ENCODE measurements at places on chromosomes 6 and 20.
A peak's percentile ranks its signal among the peaks of the same experiment; 100 is the strongest.

GRCh38 chr20:16434062-16434664 lies 139.1 kb downstream of the KIF16B start:
- DNase-seq, result peak; percentile 79

- DNase-seq, result no peak
These were observed 143.7 kb downstream of the DLL1 start for GRCh38 chr6:170147056-170147787.

GRCh38 chr6:14583826-14584225 lies 466.3 kb downstream of the CD83 start:
- no peak for DNase-seq

GRCh38 chr6:27214126-27214601 lies 33.3 kb upstream of the PRSS16 start:
- no peak for DNase-seq

DNA sequence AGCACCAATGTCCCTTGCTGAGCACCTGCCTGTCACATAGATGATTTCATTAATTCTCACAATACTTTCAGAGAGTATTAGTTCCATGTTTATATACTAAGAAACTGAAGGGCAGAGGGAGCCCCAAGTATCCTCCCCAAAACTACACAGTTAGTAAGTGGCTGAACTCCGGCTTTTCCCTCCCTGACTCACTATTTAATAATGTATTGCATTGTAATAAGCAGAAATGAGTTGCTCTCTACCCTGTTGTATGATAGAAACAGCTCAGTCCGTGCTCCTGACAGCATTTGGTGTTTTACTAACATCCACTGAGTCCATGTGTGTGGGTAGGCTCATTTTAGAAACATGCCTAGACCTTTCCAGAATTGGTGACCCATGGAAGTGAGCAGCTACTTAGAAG lies 76.8 kb downstream of the OLIG3 start:
- DNase-seq, result no peak

DNA sequence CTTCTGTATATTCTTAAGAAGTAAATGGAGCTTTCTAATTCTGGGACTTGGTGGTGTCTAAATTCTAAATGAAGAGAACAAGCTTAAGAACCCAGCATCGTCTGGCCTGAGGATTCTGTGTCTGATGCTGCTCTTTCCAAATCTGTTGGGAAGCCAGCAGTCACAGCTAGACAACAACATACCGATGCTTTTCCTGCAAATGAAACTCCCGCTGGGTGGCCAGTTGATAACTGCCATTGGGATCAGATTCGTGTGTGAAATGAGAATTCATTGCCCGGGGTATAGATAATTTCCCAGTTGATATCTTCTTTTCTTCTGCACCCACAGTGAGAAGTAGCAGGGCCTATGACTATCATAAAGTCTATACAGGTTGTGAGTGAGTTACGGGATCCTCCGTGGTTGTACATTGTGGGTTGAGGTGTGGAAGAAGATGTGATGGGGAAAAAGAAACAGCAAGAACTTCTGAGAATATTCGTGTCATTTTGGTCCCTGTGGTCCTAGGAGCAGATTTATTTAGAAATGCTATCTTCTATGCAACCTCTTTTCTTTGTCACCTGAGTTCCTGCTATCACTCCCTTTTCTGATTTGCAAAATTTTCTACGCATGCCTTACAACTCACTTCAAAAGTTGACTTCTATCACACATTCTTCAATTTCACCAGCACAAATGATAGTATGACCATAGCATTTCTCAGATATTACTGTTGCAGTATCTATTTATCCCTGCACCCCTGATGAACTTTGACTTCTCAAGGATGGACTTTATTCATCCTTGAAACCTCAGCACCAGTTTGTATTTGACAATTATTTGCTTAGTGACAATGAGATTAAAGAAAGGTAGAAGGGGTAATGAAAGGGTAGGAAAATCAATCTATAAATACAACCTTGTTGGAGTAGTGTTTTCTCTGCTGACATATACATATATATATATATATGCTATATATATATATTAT lies 10.4 kb downstream of the NOX3 start:
- DNase-seq, result no peak

GRCh38 chr6:44653091-44653490 lies 265.6 kb downstream of the CDC5L start:
- no peak for DNase-seq

DNA sequence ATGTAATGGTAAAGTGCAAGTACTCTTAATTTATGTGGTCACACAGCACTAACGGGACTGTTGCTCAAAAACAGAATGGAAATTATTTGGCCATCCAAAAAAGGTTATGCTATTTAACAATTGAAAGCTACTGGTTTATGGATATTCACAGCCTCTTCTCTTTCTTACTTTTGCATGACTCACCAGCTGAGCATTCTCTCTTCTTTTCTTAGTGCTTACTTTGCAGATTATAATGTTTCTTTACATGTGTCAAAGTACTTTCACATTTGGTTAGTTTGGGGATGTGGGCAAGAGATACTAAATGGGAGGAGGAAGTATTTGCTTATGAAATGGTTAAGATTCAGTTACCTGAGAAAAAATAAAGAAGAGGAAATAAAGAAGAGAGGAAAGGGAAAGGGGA lies 610.5 kb downstream of the HTR1B start:
- no peak for DNase-seq

- DNase-seq, result no peak
These were observed 3.7 kb upstream of the MAP3K5 start for GRCh38 chr6:136795996-136796395.

GRCh38 chr20:59322585-59323454 lies 22.4 kb downstream of the EDN3 start:
- DNase-seq, result no peak

DNA sequence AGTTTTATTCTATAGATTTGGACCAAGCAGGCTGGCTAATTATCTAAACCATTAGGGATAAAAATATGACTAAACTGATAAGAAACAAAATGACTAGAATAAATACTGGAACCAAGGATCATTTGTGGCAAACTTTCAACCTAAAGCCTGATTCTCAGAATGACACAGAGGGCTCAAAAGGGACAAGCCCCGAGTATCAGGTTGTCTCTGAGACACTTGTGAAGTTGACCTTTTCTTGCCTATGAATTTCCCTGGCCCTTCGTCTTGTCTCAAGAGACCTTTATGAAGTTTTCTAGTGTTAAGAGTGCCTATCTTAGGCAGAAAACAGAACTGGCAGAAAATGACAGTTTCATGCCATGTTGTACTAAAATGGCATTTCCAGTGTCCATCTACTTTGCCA lies 68.3 kb downstream of the IMPG1 start:
- no peak for DNase-seq

- no peak for DNase-seq
These were observed 11.6 kb upstream of the STX16 start for GRCh38 chr20:58639182-58640146.

DNA sequence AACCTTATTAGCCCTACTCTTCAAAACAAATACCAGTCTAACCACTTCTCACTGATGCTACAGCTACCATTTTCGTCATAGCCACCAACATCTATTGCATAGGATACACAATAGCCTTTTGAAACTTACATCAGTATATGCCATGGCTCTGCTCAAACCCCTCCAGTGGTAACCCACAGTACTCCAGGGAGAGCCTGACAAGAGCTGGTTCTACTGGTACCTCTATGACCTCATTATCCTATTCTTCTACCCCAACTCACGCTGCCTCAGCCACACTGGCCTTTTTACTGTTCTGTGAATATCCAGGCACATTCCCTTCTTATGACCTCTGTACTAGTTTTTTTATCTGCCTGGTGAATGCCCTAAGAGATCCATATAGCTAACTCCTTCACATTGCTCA lies 157.6 kb downstream of the ARHGAP18 start:
- DNase-seq, result no peak

DNA sequence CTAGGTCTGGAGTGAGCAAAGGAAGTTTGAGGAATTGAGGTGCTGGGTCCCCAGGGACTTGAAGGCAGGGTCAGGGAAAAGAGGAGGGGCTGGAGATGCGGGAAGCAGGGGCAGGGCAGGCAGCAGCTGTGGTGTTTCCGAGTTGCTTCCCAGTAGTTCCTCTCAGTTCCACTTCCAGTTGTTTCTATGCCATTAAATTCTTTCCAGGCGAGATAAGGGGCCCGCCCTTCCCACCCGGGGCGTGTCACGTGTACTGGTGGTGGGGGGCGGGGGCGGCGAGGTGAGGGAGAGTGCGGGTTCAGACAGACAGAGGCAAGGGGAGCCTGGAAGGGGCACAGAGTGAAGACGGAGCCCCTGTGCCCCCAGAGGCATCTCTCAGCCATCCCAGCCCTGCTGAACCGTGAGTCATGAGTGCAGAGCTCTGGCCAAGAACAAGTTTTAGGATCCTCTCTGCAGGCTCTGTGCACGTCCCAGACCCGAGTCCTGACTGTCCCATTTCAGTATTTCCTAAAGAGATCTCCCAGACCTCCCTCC lies 977 bp downstream of the TNXB start:
- no peak for DNase-seq

GRCh38 chr6:122669868-122670267 lies 59.7 kb downstream of the PKIB start:
- DNase-seq, result no peak

- no peak for DNase-seq
These were observed 304.4 kb upstream of the JAG1 start for GRCh38 chr20:10978019-10978702.

Data from endothelial cell (in vitro differentiated cells).